Stimulated activated CD8-positive, alpha-beta memory T cell treated with anti-CD3 and anti-CD28 coated beads, Interleukin-4, amount 100 ng/mL, for 1 hour (primary cell): ENCODE measurements at places on chromosomes 3 and 15.

- no peak for DNase-seq
Observed at GRCh38 chr3:143755978-143756377, 92.3 kb downstream of the SLC9A9 start.

- DNase-seq: no peak
Observed at GRCh38 chr15:86854176-86854575, 774.5 kb downstream of the AGBL1 start.

- no peak for DNase-seq
Observed at GRCh38 chr3:70049761-70050160, 50.2 kb downstream of the SAMMSON start.

GRCh38 chr3:119939077-119939476 is 155.2 kb downstream of the GSK3B start:
- DNase-seq: no peak

DNA sequence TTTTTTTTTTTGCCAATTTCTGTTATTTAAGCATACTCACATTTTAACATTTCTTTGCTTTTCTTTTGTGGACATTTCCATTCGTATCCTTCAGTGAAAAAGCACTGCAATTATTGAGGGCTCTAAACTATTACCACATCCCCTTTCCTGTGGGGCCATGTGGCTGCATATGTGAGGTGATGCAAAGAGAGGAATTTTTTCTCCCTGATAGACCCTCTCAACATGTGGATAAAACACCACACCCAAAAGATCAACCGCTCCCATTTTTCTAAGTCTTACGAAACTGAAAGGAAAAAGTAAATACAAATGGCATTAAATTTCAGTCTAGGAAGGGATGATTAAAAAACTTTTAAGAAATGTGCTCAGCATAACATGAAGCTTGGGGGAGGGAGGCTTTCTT is 68.8 kb downstream of the DNAJC13 start:
- no peak for DNase-seq

DNA sequence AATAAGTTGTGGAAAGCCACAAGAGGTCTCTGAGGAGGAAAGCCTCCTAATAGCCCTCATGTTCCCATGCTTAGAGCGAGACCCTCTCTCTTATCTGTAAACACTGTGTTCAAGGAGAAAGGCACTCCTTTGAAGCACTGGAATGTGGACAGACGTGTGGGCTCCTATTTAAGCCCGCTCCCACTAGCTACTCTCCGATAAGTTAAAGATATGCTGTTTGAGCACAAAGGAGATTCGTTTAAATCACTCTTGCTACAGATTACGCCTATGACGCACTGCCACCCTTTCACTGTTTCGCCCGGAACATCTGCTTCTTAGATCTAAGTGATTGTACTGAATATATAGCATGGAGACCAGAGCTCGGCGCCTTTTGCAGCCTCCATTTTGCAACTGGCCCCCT is 57.8 kb upstream of the FAM3D start:
- no peak for DNase-seq

- no peak for DNase-seq
Observed at GRCh38 chr15:57297630-57298029, 78.7 kb upstream of the CGNL1 start.

- DNase-seq: no peak
Observed at GRCh38 chr3:13710251-13710650, 161.3 kb downstream of the FBLN2 start.

- no peak for DNase-seq
Observed at GRCh38 chr3:7764115-7764514, 737.5 kb upstream of the LMCD1 start.

DNA sequence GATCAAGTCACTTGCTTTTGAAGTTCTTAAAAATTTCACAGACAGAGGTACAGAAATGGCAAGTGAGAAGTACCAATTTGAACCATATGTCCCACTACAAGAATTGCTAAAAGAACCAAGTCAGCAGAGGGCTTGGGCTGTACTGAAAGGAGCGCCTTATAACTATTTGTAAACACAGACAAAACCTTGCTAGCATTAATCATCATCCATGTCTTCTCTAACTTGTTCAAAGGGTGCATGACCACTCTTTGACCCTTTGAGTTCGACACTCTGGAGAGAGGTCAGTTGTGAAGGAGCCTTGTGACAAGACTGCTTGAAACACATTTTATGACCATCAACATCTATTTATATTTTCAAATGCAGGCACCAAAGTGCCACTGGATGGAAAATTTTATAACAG is 191.7 kb downstream of the PDZRN3 start:
- no peak for DNase-seq

DNA sequence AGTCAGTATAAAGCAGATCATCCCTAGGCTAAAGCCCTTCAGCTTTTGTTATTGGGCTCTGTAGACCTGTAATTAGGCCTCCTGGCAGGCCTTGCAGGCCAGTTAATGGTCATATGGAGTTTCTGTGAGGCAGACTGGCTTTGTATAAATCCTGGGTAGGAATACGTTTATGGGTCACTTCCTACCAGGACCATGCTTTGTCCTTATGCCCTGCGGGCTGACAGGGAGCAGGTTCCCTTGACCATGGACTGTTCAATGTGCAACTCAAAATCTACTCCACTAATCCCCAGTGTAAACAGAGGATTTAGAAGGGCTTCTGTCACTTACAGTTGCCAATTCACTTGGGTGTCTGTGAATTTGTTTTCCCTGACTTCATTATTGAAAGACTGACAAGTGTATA is 202.7 kb upstream of the MLF1 start:
- DNase-seq: no peak

- no peak for DNase-seq
Observed at GRCh38 chr3:16079519-16079918, 95.0 kb upstream of the GALNT15 start.

GRCh38 chr15:73809728-73810501 is 56.8 kb upstream of the INSYN1 start:
- DNase-seq: no peak

DNA sequence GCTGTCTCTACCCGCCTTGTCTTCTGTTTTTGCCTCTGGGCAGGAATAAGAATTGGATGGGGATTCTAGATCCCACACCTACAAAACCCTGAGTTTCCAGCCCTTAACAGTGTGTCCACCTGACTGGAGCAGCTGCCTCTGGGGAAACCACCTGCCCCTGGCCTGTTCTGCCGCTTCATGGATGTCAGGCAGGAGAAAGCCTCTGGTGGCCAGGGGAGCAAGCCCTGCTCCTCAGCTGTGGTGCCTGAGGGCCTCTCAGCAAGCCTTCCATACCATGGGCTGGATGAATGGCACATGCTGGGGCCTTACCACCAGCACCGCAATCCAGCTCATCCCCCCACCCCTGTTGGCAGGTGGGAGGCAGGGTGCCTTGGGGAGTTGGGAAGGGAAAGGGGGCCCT is 5.3 kb upstream of the CPNE9 start:
- DNase-seq: no peak

- DNase-seq: no peak
Observed at GRCh38 chr3:38916706-38917105, 100.7 kb upstream of the SCN10A start.

- DNase-seq: no peak
Observed at GRCh38 chr3:177484206-177484605, 286.9 kb upstream of the TBL1XR1 start.

DNA sequence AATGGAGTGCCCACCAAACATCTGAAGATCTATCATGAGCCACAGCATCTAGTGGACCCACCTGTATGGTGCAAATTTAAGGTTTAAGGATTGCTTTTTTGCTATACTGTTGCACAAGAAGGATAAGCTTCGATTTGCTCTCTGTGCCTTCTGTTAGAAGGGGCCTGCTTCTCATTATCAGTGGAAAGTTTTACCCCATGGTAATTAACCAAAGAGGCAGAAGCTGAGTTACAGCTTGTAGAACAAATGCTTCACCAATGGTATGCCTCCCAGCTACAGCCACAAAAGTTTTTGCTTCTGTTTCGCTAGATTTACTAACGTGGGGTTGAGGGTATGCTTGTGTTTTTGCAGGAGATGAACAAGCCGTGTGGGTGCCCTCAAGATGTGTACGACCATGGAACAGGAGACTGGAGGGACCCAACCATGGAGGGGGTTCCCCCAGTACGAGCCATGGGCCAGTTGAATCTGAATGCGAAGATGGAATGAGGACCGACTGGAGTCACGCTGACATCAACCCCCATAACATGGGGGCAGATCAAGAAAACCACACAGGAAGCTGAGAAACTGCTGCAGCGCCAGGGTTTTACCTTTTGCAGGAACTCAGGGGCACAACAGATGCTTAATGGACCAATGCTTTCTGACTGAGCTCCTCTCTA is 43.5 kb downstream of the ACAD9 start:
- no peak for DNase-seq

GRCh38 chr3:195162033-195162669 is 108.8 kb downstream of the XXYLT1 start:
- DNase-seq: no peak

GRCh38 chr3:52290596-52291507 is 3.2 kb downstream of the GLYCTK start:
- no peak for DNase-seq

DNA sequence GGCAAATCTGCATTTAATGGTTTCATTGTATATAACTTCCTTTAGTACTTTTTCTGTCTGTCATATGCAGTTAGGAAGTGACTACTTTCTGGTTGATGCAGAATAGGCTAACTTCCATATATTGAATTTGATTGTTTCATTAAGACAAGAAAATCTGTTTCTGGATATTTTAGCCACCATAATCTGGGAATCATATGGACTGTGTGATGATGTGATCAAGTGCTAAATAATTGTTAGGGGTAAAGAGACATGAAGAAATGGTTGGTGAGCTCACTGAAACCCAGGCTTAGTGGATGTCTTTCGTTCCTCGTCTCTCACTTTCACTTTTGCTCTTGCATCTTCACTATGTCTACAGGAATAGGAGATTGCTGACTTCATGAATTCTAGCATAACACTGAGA is 3.5 kb upstream of the MNS1 start:
- no peak for DNase-seq

- no peak for DNase-seq
Observed at GRCh38 chr3:157410945-157411344, 25.7 kb upstream of the PTX3 start.

DNA sequence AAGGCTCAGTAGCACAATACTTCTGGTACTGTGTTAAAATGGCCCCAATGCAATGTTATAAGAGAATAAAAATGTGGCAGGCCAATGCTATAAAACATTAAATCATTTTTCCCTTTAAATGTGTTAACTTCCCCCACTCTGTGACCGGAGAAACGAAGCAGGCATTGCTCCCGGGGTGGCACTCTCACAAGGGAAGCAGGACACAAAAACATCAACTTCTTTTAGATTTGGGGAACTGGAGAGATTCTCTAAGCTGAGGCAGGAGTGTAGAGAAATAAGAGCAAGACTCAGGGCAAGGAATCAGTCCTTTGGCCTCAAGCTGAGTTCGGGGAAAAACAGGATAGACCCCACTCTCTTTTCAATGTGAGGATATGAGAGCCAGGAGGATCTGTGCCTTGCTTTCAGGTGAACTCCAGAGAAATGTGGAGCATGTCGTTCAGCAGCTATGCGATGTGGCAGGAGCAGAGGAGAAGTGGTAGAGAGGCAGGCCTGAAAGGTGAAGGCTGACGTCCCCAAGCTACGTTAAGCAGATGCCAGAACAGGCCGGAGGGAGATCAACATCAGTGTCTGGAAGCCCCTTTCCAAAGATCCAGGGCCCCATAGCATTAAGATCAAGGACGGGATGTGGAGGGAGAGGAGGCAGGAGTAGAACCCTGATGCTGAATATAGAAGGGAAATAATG is 160.2 kb downstream of the PLD1 start:
- DNase-seq: no peak

GRCh38 chr15:84669726-84670125 is 11.7 kb upstream of the NMB start:
- no peak for DNase-seq

GRCh38 chr3:88661433-88661824 is 446.0 kb upstream of the EPHA3 start:
- DNase-seq: no peak

GRCh38 chr15:57079446-57079845 is 161.0 kb downstream of the TCF12 start:
- DNase-seq: no peak

GRCh38 chr3:125214738-125215137 is 2.2 kb upstream of the SLC12A8 start:
- DNase-seq: no peak

- DNase-seq: no peak
Observed at GRCh38 chr3:41075975-41076374, 123.3 kb upstream of the CTNNB1 start.

- no peak for DNase-seq
Observed at GRCh38 chr3:47847801-47848518, 45.0 kb downstream of the DHX30 start.

DNA sequence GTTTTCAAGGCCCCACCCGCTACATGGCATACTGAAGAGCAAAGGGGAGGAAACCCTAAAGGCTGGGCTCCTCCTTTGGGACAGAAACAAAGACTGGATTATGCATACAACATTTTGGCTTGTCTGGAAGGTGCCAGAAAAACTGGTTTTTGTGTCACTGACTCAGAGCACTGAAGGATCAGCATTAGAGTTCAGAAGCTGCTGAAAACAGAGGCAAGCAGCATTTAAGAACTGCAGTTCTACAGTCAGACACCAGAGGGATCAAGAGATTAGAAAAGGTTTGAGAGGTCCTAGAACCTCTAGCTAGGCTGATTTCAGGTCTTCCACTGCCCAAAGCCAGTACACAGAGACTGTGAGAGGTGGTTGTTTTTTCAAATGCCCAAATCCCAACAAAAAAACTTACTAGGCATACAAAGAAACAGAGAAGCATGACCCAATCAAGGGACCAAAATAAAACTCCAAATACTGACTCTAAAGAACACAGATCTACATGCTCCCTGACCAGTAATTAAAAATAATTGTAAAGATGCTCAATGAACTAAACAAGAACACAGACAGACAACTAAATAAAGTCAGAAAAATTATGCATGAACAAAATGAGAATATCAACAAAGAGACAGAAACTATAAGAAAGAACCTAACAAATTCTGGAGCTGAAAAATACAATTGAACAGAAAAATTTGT is 91.2 kb downstream of the SENP2 start:
- no peak for DNase-seq

GRCh38 chr3:151538456-151539393 is 77.9 kb upstream of the IGSF10 start:
- DNase-seq: no peak

- no peak for DNase-seq
Observed at GRCh38 chr3:44265815-44266214, 24.1 kb downstream of the TOPAZ1 start.

DNA sequence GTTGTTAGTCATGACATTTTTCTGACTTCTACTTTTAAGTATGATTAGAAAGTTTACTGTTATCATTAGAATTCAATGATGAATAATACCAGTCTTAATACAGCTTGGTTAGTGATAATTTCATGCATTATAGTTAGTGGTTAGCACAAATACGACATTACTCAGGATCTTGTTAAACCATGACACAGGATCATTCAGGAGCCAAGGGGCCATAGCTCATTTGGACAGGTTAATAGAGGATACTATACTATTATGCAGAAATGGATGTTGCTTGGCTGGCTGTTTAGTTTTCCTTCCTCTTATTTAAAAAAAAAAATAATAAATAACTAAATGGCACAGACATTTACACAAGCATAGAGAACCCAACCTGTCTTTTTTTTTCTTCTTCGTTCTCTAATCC is 55.5 kb downstream of the NSUN3 start:
- DNase-seq: no peak
